GM18507 (cell line): ENCODE measurements at places on chromosomes 2 and 18.

- no peak for DNase-seq
These were observed 40.7 kb upstream of the C2orf66 start for GRCh38 chr2:196849895-196850294.

DNA sequence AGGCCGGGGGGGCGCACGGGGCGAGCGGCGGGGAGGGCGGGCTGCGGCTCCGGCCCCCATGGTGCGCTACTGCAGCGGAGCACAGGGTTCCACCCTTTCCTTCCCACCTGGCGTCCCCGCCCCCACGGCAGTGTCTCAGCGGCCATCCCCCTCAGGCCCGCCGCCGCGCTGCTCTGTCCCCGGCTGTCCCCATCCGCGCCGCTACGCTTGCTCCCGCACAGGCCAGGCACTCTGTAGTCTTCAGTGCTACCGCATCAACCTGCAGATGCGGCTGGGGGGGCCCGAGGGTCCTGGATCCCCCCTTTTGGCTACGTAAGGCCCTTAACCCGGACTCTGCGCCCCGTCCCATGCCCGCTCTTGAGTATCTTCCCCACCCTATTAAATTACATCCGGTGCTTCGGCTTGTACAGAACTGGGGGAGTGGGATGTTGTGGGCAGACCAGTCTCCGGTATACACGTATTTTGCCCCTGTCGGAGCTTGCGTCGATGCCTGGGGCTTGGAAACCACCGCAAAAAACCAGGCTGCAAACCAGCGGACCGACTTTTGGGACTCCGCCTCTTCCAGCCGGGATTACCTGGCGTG lies 598 bp upstream of the WBP1 start:
- no peak for DNase-seq

DNA sequence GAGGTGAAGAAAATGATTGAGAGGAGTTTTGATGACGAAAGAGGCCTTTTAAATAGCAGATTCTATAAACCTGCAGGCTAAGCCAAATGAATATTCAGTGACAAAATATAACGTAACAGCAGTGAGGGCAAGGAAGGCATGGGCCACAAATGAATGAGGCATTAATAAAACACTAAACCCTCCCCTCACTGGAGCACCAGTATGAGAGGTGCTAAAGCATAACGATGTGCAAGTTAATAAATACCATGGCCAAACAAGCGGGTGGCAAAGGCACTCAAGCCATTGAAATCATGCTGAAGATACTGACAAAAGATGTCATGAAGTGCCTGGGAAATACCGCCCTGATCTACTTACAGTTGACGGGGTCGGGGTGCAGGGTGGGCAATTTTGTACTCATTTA lies 30.2 kb upstream of the LONRF2 start:
- no peak for DNase-seq

DNA sequence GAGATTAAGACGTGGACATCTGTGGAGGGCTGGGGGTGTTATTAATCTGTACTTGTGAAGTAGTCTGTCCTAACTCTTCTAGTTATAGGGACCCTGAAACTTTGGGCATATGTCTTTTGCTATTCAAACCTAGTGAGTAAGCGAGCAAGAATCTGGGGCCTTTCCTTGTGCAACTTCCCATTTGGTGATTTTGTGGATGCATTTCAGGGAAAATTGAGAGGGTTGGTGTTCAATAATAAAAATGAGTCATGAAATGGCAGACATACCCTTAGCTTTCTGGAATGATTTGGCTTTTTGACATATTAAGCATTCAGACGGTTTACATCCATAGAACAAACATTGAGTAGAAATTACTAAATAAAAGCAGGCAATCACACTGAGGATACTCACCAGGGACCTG lies 17.0 kb downstream of the COL4A4 start:
- no peak for DNase-seq

- no peak for DNase-seq
These were observed 46.8 kb upstream of the TBR1 start for GRCh38 chr2:161369311-161369710.

DNA sequence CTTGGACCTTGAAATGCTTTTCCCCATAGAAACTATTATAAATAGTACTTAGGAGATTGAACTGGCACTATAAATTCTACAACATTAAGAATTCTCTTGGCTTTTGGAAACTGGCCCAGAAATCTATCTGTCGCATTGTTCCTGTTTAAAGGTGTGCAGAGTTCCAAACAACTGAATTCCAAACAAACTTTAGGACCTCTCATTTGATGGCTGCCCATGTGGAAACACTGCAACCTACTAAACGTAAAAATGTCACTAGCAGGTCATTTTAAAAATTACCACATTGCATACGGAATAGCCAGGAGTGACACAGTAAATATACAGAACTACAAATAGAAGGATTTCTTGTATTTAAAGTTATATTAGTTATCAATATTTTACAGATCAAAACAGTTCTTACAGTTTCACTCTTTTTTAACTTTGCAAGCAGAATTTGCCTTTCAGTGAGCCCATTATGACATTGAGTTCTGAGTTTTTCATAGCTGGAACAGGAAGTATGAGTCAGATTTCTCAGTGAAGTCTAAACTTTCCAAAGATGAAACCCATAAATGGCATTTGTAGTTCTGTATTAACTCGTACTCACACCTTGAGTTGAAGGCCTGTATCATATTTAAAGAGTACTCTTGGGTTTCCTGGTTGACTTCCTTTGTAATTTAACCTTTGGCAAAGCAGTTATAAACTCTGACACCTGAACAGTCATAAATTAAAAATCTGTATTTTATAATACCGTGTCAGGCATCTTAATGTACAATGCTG lies 142.3 kb upstream of the BOD1L2 start:
- DNase-seq = peak; percentile 23

- DNase-seq = no peak
These were observed 172.7 kb downstream of the ANAPC1 start for GRCh38 chr2:111711270-111711669.

DNA sequence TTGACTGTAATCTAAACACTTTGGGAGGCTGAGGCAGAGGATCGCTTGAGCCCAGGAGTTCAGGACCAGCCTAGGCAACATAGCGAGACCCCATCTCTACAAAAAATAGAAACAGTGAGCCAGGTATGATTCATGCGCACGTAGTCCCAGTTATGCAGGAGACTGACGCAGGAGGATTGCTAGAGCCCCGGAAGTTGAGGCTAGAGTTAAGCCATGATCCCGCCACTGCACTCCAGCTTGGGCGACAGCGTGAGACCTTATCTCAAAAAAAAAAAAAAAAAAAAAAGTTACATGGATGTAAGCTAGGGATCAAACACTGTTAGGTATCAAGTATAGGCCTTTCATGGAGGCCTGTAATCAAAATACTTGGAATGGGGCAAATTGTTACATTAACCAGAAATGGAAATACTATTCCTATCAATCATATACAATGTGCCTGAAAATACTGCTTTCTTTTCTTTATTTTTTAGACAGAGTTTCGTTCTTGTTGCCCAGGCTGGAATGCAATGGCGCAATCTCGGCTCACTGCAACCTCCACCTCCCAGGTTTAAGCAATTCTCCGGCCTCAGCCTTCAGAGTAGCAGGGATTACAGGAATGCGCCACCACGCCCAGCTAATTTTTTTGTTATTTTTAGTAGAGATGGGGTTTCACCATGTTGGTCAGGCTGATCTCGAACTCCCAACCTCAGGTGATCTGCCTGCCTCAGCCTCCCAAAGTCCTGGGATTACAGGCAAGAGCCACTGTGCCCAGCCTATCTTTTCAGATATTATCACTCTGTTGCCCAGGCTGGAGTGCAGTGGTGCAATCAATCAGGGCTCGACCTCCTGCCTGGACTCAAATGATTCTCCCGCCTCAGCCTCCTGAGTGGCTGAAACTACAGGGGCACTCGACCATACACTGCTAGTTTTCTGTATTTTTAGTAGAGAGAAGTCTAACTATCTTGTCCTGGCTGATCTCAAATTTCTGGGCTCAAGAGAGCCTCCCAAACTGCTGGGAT lies 27.2 kb downstream of the XPO1 start:
- DNase-seq = no peak

- no peak for DNase-seq
These were observed 638.0 kb downstream of the CNTNAP5 start for GRCh38 chr2:124662946-124663644.

GRCh38 chr2:110105608-110106467 lies 9.8 kb downstream of the MALL start:
- no peak for DNase-seq

DNA sequence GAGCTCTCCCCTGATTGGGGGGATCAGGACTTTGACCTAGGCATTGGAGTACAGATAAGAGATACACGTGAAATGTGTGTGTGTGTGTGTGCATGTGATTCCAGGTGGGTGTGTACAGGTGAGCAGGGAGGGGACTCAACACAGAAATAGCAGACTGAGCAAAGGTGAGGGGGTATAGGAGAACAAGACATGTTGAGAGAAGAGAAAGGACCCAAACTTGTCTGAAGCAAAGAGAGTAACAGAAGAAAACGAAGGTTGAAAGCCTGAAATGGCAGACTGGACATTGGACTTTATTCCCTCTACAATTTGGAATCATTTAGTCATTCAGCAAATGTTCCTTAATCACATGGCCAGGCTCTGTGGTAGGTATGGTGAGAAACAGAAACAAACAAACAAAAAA lies 23.3 kb downstream of the MRO start:
- DNase-seq = no peak

DNA sequence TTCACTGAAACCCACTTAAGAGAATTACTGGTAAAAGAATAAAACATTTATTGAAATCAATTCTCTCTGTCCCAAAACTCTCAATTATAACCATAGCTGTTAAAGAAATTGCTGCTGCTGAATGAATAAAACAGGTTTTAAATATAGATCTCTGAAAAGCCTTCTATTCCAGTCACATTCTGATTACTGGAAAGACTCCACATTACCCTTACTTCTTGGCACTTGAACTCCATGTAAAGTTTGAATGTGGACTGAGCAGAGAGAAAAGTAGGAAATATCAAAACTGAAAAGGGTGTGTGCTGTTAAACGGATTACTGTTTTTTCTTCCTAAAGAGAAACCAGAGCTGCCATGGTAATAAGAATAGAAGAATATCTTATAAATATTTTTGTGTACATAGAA lies 655.3 kb upstream of the SETBP1 start:
- DNase-seq = no peak

- no peak for DNase-seq
These were observed 116.4 kb downstream of the COL6A3 start for GRCh38 chr2:237297421-237298150.

DNA sequence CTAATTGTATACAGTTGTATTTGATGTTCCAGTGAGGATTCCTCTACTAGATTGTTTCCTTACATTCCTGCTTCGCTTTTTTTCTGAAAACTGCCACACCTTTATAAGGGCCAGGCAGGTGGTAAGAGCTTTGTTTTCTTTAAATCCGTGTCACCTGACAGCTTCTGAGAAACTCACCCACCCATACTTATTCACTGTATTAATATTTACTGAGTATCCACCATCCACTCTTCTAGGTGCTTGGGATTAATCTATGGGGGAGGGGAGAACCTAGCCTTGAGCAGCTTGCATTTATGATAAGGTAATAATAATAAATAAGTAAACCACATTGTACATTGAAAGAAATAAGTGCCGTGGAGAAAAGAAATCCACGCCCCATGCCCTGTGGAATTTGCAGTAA lies 174.7 kb upstream of the AGAP1 start:
- DNase-seq = no peak

DNA sequence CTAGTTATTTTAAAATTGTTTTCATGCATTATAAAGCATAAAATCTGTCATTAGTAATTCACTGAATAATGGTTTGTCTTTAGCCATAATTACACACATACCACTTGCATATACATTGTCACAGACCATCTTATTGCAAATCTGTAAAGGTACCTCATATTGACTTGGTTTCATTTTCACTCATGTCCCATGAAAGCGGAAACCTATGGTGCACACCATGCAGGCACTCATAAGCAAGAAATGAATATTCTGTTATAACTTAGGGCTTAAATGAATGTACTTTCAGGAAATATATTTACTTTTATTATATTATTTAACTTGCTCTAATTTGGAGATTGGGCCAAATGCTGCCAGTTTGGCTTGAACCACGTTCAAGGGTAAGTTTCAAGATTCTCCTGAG lies 29.2 kb upstream of the STK17B start:
- peak; percentile 45 for DNase-seq

- no peak for DNase-seq
These were observed 104.7 kb downstream of the TMEM185B start for GRCh38 chr2:120118471-120118870.

DNA sequence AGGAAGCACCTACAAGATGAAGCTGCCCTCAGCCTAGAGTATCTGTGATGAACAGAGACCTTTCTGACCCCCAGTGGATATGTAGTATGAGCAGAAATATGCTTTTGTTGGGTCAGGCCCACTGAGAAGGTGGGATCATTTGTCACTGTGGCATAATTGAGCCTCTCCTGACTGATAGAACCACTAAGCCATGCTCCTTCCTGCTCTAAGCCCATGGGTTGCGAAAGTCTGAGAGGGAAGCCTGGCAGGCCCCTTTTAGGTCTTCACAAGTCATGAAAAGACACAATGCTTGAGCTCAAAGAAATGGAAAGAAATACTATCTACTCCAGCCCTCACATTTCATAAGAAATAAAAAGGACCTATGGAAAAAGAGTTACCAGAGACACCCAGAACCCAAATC lies 127.7 kb downstream of the TNS1 start:
- DNase-seq = no peak

GRCh38 chr2:196166876-196167275 lies 4.5 kb downstream of the STK17B start:
- DNase-seq = no peak

DNA sequence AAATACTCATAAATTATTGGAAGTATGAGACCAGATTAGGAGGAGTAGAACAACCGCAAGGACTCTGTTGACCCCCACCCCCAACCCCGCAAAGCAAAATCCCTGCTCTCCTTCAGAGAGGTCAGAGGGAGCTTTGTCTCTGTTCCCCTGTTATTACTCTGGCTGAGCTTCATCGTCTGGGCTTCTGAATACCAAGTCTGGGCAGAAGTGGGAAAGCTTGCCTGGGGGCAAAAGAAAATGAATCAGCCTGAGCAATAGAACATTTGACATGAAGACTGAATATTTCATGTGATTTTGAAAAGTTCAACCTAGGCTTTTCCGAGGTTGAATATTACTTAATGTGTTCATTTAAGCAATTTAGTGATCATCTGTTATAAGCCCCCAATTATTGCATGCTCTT lies 114.6 kb upstream of the ARHGAP28 start:
- no peak for DNase-seq

DNA sequence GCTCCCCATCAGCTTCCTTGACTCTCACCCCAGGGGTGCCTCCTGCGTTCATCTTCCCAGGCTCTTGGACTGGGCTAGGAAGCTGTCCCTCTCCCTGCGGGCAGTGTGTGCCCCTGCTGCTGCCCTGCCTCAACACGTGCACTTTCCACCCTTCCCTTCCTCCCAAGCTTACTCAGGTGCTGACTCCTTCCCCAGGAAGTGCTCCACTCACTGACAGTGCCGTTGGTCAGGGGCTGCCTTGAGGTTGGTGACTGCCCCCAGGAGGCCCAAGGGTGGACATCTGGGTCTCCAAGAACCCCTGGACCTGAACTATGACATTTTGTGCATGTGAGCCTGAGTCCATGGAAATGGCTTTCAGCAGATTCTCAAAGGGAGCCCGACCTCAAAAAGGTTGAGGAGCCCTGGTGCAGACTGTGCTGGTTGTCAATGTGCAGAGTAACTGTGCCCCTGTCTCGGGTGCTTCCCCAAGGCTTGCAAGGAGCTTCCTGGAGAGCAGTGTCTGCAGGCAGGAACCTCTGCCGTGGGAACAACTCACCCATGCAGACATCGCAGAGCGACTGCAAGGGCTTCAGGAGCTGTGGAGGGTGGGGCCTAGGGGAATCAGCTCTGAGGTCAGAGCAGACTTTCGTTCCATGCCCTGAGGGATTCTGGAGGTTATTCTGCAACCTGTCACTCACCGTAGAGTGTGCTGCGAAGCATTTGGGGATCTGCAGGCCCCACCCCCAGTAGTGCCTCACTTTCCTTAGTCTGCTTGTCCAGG lies 116.5 kb upstream of the MCFD2 start:
- DNase-seq = no peak
